ENCODE measurements at places on chromosomes 13 and 19.

- H3K36me3 ChIP-seq = no peaks in the 10 kb centered on the region
- no peaks in the 10 kb centered on the region for H3K27me3 ChIP-seq
- H3K4me1 ChIP-seq = peaks cover 11% of the 10 kb centered on the region
- no peak overlapping the region for H3K4me3 ChIP-seq
Measured at GRCh38 chr19:2488405-2488941, 12.5 kb downstream of the GADD45B start.

GRCh38 chr13:101817898-101818297 lies 365.4 kb downstream of the ITGBL1 start:
- no peak overlapping the region for H3K27ac ChIP-seq
- no peaks in the 10 kb centered on the region for H3K36me3 ChIP-seq
- no peaks in the 10 kb centered on the region for H3K4me1 ChIP-seq
- no peaks in the 10 kb centered on the region for H3K27me3 ChIP-seq

DNA sequence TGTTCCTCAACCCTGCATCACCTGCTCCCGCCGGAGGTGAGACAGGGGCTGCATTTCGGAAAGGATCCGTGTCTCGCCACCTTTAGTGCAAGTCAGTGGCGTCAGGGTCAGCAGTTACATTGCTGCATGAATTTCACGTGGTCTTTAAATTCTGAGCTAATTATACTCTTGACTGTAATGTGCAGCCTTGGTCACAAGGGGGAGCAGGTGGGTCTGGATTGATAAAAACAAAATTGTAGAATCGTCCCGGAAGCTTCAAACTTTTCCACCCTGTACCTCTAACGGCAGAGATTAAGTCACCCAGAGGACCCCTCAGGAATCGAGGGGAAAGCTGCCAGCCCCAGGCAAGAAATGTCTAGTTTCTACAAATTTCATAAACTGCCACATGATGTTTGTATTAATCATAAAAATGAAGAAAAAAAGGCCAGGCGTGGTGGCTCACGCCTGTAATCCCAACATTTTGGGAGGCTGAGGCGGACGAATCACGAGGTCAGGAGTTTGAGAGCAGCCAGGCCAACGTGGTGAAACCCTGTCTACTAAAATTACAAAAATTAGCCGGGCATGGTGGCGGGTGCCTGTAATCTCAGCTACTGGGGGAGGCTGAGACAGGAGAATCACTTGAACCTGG lies 20.2 kb downstream of the BBC3 start:
- peaks cover 21% of the 10 kb centered on the region for H3K4me1 ChIP-seq
- H3K27ac ChIP-seq = peak overlapping the region; percentile 90
- H3K36me3 ChIP-seq = peaks cover 22% of the 10 kb centered on the region
- no peaks in the 10 kb centered on the region for H3K27me3 ChIP-seq
- DNase-seq = peak; percentile 80

DNA sequence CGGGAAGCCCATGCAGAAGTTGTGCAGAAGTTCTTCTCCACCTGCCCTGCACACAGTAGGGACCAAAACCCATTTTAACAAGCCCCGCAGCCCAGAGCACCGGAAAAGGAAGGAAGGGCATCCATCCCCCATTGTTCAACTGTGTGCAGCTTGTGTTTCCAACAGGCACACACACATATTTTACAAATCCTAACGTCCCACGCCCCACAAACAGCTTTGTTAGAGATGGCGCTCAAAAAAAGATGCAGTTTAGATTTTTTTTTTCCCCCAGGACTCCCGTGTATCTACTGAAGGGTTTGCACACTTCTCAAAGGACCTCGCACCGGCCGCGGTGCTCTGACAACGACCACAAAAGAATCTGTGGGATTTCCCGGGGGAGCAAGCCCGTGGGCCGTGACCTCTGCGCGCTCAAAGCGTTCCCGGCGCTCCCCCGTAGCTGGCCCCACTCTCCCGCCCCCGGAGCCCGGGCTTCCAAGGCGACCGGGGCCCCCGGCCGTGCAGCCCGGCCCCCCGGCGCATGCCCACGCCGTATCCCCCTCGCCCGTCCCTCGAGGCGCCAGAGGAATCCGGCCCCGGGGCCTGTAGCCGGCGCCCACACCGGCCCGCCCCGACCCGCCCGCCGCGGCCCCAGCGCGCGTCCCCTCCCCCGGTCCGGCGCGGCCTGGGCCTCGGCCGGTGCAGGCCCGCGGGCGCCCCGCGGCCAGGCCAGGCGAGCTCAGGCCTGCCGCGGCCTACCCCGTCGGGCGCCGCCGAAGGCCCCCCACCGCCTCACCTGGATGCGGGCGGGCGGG lies 523 bp downstream of the ELAVL1 start:
- H3K36me3 ChIP-seq = peaks cover 9% of the 10 kb centered on the region
- peak; percentile 21 for DNase-seq
- no peaks in the 10 kb centered on the region for H3K27me3 ChIP-seq

GRCh38 chr13:19181621-19182485 lies at the start of gene TUBA3C:
TSS of gene TUBA3C (minus strand) at chr13:19181824. CDS start at chr13:19181747, 77 bp downstream.
- H3K36me3 ChIP-seq = no peaks in the 10 kb centered on the region
- H3K27me3 ChIP-seq = no peaks in the 10 kb centered on the region
- H3K4me1 ChIP-seq = no peaks in the 10 kb centered on the region
- H3K4me3 ChIP-seq = no peak within 1 kb of the TSS
- no peak within 1 kb of the TSS for H3K27ac ChIP-seq

DNA sequence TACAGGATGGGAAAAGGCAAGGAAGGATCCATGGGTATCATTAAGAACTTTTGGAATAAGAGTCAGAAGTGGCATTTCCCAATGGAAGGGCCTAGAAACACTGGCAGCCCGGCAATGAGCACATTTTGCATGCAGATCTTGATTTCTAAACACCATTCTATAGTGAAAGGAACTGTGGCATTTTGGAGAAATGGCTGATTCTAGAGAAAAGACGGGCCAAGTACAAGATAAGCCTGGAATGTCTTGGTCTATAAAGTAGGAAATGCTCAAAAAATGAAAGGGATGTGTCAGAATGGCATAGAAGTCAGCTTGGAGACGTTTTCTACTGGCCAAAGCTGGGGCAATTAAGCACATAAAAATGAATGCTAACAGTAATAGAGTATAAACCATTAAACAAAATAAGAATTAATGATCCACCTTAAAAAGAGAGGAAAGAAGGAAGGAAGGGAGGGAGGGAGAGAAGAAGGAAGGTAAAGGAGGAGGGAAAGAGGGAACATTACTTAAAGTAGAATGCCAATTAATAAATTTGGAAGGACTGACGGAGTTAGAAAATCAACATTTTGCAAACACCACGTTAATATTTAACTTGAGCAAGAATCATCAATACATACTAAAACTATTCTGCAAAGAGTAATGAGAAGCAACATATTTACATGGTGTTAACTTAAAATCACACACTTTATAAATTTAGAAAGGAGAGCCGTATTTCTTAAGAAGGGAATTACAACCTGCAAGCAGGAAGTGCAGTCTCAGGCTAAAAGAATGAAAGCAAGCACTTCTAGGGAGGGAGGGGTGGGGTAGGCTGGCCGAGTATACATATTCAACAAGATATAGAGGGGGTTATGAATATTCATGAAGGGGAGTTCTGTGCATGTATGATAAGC lies 78.9 kb downstream of the ANKRD10 start:
- DNase-seq = no peak
- H3K27ac ChIP-seq = no peak overlapping the region
- H3K27me3 ChIP-seq = peaks cover 50% of the 10 kb centered on the region
- no peaks in the 10 kb centered on the region for H3K36me3 ChIP-seq
- H3K4me3 ChIP-seq = no peak overlapping the region
- H3K4me1 ChIP-seq = no peaks in the 10 kb centered on the region

DNA sequence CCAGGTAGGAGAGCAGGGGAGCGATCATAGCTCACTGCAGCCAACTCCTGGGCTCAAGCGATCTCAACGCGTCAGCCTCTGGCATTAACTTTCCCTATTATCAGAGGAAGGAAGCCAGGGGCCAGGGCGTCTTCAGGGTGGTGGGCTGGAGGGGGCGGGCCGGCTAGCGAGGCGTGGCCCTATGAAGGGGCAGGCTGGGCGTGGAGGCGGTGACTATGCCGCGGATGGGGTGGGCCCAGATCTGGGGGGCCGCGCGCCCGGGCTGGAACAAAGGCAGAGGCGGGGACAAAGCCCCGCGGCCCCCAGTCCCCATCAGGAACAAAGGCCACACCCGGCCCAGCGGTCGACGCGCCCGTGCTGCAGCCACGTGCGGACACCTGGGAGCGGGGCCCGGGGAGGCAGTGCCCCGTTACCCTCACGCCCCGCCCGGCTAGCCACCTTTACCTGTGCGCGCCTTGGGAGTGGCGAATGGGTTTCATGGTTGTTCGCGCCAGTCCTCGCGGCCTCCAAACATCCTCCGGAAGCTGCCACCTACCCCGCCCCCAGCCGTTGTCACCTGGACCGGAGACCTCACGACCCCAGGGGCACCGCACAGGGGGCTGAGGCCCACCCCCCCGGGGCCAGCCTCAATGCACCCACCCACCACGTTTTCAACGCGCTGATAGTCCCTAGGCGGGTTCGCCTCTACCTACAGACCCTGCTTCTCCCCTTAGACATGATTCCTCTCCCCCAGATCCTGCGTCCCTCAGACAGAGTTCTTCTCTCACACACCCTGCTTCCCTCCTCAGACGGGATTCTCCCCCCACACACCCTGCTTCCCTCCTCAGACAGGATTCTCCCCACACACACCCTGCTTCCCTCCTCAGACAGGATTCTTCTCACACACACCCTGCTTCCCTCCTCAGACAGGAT lies 5.4 kb upstream of the TRIM28 start:
- H3K36me3 ChIP-seq = no peaks in the 10 kb centered on the region
- H3K4me3 ChIP-seq = 0 out of 2 replicates have a peak overlapping the region, but pooled peaks have one; percentile 4
- H3K27ac ChIP-seq = no peak overlapping the region
- no peak for DNase-seq

- no peaks in the 10 kb centered on the region for H3K4me1 ChIP-seq
- DNase-seq = peak; percentile 61
- H3K27me3 ChIP-seq = no peaks in the 10 kb centered on the region
Measured at GRCh38 chr19:32287811-32288227, 57.6 kb upstream of the ZNF507 start.

GRCh38 chr19:22595422-22595821 lies 38.7 kb upstream of the ZNF492 start:
- no peaks in the 10 kb centered on the region for H3K36me3 ChIP-seq
- no peaks in the 10 kb centered on the region for H3K27me3 ChIP-seq
- H3K27ac ChIP-seq = no peak overlapping the region

GRCh38 chr19:1001538-1002166 lies 1.4 kb downstream of the GRIN3B start:
- no peaks in the 10 kb centered on the region for H3K36me3 ChIP-seq
- H3K4me3 ChIP-seq = no peak overlapping the region
- H3K27me3 ChIP-seq = peaks cover 34% of the 10 kb centered on the region
- no peak overlapping the region for H3K27ac ChIP-seq
- DNase-seq = no peak

- no peaks in the 10 kb centered on the region for H3K36me3 ChIP-seq
- peak overlapping the region; percentile 87 for H3K4me3 ChIP-seq
- peak overlapping the region; percentile 28 for H3K27ac ChIP-seq
- no peaks in the 10 kb centered on the region for H3K27me3 ChIP-seq
Measured at GRCh38 chr13:20525144-20525600, 485 bp downstream of the CRYL1 start.

DNA sequence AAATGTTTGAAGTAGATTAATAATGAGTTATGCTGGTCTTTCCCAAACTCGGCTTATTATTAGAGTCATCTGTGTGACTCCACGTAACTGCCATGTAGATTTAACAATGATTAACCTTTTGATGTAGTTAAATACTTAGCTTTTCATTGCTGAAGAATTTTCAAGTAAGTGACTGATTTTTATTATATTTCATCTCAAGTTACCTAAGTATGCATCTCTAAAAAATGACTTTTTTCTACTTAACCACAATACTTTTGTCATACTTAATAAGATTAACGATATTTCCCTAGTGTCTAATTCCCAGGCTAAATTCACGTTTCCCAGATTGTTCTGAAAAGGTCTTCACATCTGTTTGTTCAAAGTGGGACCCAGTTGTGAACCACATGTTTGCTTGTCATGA lies 17.8 kb downstream of the BIVM start:
- H3K4me3 ChIP-seq = no peak overlapping the region
- DNase-seq = no peak
- peaks cover 4% of the 10 kb centered on the region for H3K4me1 ChIP-seq
- peaks cover 6% of the 10 kb centered on the region for H3K36me3 ChIP-seq
- H3K27me3 ChIP-seq = no peaks in the 10 kb centered on the region

DNA sequence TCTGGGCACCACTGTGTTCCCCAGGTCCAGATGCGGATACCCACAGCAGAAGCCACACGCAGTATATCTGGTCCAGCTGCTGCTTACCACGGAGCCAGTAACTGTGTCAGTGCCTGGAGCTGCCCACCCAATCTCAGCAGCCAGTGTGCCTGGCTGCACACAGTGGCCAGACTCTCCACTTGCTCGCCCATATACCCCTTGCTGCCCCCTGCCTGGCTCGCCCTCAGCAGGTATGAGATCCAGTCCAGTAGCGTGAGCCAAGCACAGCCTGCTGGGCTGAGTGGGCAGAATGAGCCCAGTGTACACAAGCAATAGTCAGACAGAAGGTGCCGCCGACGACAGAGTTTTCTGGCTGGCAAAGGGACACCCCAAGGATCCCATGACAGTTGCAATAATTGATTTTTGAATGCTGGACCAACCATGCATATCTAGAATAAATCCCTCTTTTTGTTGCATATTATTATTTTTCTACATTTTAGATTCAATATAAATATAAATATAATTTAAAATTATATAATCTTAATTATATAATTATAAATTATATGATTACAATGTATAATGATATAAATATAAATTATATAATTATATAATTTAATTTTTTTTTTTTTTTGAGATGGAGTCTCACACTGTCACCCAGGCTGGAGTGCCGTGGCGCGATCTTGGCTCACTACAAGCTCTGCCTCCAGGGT lies 918.8 kb upstream of the MIR17HG start:
- no peak overlapping the region for H3K27ac ChIP-seq
- DNase-seq = no peak
- H3K36me3 ChIP-seq = no peaks in the 10 kb centered on the region
- H3K27me3 ChIP-seq = no peaks in the 10 kb centered on the region
- no peak overlapping the region for H3K4me3 ChIP-seq

DNA sequence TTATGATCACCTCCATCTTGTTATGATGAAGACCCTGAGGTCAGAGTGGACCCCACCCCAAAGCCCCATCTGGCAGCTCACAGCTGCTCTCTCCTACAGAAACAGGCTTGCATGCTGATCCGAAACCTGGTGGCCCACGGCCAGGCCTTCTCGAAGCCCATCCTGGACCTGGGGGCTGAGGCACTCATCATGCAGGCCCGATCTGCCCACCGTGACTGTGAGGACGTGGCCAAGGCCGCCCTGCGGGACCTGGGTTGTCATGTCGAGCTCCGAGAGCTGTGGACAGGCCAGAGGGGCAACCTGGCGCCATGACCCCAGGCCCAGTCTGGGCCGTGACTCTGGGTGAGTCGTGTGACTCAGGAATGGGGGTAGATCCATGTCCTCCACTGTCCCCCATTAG lies 6.5 kb upstream of the SLC25A42 start:
- no peaks in the 10 kb centered on the region for H3K27me3 ChIP-seq
- peaks cover 48% of the 10 kb centered on the region for H3K36me3 ChIP-seq
- no peak overlapping the region for H3K27ac ChIP-seq
- H3K4me3 ChIP-seq = no peak overlapping the region
- H3K4me1 ChIP-seq = peaks cover 3% of the 10 kb centered on the region

- no peak for DNase-seq
- peaks cover 9% of the 10 kb centered on the region for H3K36me3 ChIP-seq
- H3K4me3 ChIP-seq = no peak overlapping the region
- H3K27ac ChIP-seq = no peak overlapping the region
- H3K27me3 ChIP-seq = no peaks in the 10 kb centered on the region
- H3K4me1 ChIP-seq = peaks cover 4% of the 10 kb centered on the region
Measured at GRCh38 chr13:23574421-23575145, 4.4 kb downstream of the TNFRSF19 start.

GRCh38 chr19:33621811-33622504 lies at the start of gene CHST8:
TSS of gene CHST8 (plus strand) at chr19:33621953. CDS start at chr19:33689262, 67,309 bp downstream.
- no peaks in the 10 kb centered on the region for H3K36me3 ChIP-seq
- H3K27me3 ChIP-seq = peaks cover 39% of the 10 kb centered on the region
- H3K4me1 ChIP-seq = no peaks in the 10 kb centered on the region
